ENCODE measurements at places on chromosomes 5 and 9.

- no peak for DNase-seq
Observed at GRCh38 chr9:78146241-78146640, 89.6 kb upstream of the CEP78 start.

GRCh38 chr5:97591781-97592180, 408.7 kb upstream of the RIOK2 start:
- no peak for DNase-seq

GRCh38 chr5:74693191-74693590, 8.2 kb downstream of the HEXB start:
- no peak for DNase-seq

DNA sequence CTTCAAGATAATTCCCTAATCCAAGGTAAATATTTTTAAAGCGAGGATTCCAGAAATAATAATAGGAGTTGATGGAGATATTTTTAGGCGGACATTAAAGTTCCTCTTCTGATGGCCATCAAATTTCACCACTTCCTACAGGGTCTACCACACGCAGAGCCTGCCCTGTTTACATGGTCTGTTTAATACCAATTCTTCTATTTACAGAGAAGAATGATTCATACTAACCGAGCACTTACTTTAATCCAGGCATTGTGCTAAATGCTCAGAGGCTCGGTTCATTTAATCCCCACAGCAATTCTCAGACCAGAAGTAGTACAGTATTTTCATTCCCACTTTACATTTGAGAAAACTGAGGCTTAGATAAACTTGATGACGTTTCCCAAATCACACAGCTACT, 3.0 kb upstream of the ITGA1 start:
- DNase-seq: no peak

DNA sequence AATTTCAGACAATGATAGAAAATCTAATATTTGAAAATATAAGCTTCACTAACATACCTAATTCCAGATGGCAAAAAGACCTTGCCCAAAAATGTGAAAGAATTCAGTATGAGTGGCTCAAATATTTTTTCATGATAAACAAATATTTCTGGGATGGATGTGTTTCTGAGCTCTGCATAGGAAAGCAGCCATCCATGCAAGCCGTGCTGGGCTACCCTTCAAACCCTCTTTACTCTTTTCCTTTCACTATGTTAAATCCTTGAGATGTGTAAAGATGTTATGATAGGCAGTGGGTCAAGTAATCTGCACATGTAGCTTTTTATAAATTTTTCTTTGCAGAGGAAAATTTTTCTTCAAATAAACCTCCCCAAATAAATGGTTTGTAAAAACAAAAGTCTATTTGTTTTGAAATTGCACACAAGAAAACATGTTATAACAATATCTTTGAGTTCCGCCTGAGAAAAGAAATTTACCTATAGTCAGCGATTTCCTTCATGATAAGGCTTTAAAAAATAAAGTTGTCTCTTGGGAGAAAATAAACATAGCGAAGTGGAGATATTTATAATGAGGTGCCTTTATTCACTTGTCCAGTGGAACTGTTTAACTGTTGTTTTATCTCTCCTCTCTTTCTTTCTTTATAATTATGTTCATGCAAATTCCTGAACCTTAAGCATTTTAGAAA, 154.3 kb upstream of the PITX1 start:
- no peak for DNase-seq

GRCh38 chr9:70493029-70493428, 78.6 kb upstream of the KLF9 start:
- DNase-seq: no peak

All from stimulated activated CD4-positive, alpha-beta T cell treated with anti-CD3 and anti-CD28 coated beads, Interleukin-4, amount 100 ng/mL, for 1 hour (primary cell).